Stimulated activated CD4-positive, alpha-beta T cell treated with anti-CD3 and anti-CD28 coated beads, Interleukin-12 subunit alpha, Interleukin-12 subunit beta, amount 100 ng/mL, for 24 hours (primary cell): ENCODE measurements at places on chromosomes 12 and 14.

DNA sequence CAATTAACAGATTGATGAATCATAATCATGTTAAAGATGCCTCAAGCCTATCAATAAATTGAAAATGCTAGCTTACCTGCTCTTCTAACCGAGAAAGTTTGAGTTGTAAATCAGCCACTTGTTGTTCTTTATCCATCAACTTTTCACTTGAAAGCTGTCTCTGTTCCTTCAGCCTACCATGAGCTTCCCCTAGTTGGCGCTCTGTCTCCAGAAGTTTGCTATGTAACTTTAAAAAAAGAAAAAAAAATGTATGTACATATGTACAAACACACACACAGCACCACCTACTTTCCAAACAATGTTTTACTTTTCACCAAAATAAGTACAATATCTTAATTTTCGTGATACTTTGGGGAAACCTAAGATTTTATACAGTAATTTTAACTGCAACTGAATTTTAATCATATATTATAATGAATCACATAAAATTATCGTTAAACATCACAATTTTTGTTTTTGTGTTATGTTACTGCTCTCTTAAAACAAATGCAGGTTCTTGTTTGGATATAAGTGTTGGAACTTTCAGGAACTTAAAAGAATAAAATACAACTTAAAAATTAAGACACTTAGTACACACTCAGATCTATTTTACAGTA, 101.2 kb downstream of the EEA1 start:
- no peak for DNase-seq

DNA sequence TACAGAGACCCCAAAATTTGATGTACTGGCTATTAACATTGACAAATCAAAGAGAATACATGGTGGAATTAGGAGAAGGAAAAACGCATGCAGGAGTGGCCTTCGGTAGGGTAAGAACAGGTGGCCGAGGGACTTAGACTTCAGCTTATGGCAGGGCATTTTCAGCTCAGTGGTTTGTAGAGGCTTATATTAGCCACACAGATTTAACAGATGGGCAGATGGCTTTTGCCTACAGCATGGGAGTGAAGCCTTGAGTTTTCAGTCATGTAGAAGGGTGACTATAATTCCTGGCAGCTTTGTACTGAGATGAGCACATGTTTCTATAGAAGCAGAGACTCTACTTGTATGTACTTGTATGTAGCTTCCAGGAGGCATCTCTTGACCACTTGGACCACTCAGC, 40.9 kb upstream of the PLEKHA5 start:
- DNase-seq, result no peak

- DNase-seq, result no peak
These were observed 110.0 kb downstream of the ARF6 start for GRCh38 chr14:50002926-50003212.

DNA sequence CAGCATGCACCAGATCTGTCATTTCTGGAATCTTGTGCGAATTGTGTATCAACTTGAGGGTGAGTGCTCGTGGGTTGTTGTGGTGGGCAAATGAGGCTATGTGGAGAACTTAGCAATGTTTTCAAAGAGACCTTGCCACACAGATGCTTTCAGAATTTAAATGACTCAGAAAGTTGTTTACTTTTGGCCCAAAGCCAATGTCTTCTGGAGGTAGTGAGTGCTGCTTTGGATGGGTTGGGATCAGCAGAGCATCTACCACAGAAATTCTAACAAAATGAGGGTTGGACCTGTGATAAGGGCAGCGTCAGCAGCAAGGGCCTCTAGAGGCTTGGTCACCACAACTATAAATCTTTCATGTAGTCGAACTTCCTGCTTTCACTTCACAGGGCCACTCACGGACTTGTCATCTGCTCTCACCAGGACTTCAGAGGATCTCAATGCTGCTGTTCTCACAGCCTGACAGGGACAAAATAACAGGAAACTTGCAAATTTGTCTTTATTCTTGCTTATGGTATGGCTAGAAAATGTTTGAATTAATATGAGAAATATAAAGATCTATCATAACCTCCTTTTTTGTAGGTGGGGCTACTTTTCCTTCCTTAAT, 111.4 kb downstream of the DACT1 start:
- DNase-seq, result no peak

GRCh38 chr12:27667540-27667939, 28.7 kb upstream of the REP15 start:
- DNase-seq, result no peak

- DNase-seq, result no peak
These were observed 1721.5 kb upstream of the SEL1L start for GRCh38 chr14:83255015-83255726.

- DNase-seq, result no peak
These were observed 47.9 kb downstream of the PPP1R12A start for GRCh38 chr12:79886917-79887519.

DNA sequence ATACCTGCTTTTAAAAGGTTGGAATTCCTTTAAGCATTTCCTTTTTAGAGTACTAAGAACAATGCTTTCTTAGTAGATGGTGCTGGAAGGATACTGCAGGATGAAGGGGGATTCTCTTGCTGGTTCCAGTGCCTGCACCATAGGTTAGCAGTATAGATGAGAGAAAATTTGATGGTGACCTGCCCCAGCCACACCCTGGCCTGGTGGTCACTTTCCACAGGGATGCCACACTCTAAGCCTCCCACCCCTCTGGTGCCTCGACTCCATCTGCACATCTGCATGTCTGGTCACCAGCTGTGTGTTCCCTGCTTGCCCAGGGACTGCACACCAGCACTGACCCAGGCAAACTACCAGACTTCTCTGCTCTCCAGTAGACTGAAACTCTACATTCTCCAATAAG, 19.1 kb downstream of the SLC2A3 start:
- DNase-seq, result no peak
